NCI-H345 (cell line): ENCODE measurements at places on chromosomes 12 and 14.

- no peak for DNase-seq
Observed at GRCh38 chr14:35822501-35822900, 3.6 kb upstream of the BRMS1L start.

DNA sequence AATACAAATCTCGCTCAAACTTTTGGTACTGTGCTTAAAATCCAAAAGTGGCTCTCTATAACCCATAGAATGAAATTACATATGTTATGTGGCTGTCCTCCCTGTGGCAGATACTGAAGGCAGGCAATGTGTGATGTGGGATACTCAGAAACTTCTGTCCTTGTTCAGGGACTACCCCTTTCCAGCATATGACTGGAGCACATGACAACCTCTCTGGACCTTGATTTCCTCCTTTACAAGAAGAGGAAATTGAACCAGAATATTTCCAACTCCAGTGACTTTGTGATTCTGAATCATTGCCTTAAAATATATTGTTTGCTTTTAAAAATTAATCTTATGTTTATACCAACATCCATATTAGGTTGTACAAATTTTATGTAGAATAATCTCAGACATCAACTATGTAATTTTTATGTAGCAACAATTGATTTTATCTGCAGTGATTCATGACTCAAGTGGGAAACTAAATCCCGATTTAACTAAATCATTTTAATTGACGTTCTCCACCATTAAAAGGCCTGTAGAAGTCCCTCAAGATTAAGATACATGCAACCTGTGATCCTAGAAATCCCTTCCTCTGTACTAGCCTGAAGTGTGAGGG is 162.4 kb downstream of the AKAP6 start:
- DNase-seq, result no peak

DNA sequence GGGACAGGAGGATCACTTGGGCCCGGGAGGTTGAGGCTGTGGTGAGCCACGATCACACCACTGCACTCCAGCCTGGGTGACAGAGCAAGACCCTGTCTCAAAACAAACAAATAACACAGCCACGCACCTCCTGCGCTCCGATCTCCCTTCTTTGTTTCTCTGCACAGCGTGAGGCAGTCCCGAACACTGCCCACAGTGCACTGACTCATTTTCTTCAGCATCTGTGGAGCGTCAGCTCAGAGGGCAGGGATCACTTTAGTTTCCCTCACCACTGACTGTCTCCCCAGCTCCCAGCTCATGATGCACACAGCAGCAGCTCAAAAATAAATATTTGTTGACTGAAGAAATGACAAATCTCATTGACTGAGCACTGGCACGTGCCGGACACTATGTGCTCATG is 883 bp upstream of the MYL2 start:
- no peak for DNase-seq

DNA sequence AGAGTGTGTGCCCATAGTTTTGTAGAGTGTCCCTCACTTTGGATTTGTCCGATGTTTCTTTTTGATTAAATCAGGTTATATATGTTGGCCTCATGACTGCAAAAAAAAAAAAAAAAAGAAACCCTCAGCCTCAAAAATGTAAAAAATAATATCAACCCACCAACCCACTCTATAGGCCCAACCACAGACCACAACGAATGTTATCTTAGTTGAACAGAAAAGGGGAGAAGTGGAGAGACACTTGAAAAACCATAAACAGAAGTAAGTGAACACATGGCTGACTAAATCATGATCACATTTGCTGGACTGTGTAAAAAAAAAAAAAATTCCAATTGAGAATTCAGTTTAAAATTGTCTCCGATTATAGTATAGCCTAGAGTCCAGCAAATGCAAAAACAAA is 45.5 kb upstream of the ST8SIA1 start:
- no peak for DNase-seq

DNA sequence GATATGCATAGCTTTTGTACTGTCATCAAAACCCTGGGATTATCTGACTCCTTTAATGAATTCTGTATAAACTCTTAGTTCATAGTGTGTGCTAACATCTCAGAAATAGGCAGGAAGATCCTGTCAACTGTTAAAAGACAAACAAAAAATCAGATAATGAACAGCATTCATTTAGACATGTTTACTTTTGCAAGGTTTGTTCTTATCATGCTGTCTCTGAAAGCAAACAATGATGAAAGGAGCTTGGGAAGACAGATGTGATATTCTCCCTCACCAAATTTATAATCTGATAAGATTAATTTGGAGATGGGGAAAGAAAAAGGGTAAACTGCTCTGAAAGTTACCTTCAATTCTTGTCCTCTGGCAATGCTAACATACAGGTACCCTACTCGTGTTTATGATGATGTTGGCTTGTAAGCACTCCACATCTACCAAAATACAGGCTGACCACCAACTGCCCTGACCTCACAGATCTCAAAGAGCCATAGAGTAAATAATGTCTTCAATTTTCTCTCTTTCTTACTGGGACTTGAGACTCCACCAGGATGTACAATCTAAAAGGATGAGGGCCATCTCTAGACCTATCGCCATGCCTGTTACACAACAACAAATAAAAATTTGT is 233.8 kb downstream of the SSPN start:
- DNase-seq, result no peak

- no peak for DNase-seq
Observed at GRCh38 chr12:65534238-65534841, 255.9 kb downstream of the MSRB3 start.

GRCh38 chr14:50780393-50780792 is 50.6 kb downstream of the NIN start:
- no peak for DNase-seq

DNA sequence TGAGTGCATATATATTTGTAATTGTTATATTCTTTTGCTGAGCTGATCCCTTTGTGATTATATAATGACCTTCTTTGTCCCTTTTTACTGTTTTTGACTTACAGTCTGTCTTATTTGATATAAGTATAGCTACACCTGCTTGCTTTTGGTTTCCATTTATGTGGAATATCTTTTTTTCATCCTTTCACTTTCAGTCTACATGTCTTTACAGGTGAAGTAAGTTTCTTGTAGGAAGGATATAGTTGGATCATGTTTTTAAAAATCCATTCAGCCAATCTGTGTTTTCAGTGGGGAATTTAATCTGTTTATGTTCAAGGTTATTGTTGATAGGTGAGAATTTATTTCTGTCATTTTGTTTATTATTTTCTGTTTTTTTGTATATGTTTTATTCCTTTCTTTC is 12.1 kb downstream of the GZMH start:
- DNase-seq, result no peak

GRCh38 chr12:119669744-119670472 is 2.0 kb downstream of the PRKAB1 start:
- DNase-seq, result no peak

DNA sequence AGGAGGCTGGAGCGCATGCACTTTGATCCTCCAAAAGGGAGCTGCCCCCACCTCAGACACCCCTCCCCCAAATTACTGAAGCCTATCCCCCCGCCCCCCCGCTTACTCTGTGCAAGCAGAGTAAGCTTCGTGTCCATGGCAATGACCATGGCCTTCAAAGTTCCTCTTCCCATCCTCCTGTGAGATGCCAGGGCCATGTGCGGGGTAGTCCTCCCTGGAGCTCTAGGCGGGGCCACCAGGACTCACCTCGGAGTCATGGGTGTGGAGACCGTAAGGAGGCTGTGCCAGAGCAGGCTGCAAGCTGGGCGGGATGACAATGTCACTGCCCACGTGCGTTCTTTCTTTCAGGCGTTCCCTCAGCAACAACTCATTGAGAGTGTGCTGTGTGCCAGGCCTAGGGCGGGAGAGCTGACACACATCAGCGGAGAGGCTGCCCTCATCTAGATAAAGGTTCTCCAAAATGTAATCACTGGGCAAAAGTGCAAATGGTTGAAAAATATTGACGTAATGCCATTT is 66.8 kb downstream of the C14orf132 start:
- peak; percentile 15 for DNase-seq

DNA sequence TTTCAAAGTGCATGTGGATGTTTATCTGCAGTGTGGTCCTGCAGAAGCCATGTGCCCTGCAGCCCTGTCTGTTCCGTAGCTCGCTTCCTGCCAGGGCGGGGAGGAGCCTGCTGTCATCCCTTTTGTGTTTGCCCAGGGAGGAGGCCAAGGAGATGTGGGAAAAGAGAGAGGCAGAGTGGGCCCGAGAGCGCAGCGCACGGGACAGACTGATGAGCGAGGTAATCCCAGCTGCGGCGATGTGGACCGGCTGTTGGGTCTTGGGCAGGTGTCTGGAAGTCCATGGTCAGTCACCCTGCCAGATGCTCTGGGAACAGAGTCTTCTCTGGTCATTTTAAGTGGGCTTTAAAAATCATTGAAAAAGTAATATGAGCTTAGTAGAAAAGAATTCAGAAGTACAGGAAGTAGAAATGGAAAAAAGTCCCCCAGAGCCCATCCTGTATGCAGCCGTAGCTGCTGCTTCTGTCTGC is 12.8 kb downstream of the TCHP start:
- no peak for DNase-seq

DNA sequence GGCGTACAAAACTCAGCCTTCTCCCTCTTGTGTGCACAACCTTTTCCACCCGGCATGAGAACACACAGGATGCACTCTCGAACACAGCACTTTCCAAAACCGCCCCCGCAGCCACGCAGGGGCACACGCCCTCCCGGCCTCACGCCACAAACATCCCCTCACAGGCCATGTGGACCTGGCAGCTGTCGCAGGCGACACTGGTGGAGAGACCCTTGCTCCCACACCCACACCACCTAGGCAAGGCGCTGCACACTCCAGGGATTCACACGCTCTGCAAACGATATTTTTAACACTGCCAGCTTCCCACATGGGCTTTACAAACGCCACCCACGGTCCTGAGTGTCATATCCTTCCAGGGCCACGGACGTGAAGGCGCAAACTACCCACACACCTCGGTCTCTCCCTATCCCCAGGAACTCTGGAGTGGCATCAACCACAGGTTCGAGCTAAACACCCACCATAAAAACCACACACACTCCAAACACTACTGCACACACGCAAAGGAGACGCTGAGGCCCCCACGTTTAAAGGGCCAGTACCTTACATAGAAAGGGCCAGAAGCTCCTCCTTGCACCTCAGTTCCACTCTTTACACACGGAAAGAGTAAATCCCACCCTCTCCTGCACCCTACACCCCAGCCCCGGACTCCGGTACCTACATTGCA is 12.4 kb upstream of the ITGB7 start:
- no peak for DNase-seq

DNA sequence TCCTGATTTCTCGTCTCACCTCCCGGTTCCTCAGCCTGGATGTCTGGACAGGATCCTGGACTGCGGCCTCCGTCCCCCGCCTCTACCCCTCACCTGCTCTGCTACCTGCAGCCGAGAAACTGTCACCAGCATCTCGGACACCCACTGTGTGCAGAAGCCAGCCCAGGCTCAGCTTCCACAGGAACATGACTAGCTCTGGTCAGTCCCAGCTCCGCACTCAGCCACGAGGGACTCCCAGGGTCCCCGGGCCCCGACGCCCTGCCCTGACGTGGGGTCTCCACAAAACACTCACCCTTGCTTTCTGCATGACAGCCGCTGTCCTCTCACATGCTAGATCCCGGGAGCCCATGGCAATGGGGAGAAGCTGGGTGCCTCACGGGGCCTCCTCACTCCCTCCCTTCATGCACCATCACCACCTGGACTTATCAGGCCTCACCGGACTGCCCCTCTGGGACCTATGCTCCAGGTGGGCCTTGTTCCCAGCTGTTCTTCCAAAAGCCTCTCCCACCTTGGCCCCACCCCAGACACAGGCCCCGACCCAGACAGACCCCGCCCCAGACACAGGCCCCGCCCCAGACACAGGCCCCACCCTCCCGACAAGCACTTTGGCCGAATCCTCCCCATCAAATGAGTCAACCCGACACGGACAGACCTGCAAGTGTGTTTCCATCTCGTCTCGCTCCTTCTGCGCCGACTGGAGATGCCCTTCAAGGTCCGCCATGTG is 26.9 kb upstream of the ANKLE2 start:
- no peak for DNase-seq

- DNase-seq, result no peak
Observed at GRCh38 chr12:127767656-127768055, 499.3 kb upstream of the TMEM132C start.

DNA sequence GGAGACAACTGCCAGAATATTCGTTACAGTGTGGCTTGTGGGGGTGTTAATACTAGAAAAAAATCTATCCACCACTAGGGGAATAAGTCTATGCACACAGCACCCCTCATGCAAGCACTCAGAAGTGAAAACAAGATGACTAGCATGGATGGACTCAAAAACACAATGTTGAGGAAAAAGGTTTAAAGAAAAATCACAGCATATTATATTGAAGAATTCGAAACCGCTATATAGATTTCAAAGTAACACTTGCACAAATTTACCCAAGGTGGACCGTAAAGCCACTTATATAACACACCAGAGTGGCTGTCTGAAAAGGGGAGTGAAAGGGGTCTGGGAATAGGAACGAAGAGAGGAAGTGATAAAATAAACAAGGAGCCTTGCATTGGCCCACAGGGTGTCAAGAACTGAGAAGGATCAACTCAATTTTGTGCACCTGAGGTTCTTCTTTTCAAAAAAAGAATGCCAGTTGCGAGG is 544 bp downstream of the ABCD4 start:
- DNase-seq, result peak; percentile 44

DNA sequence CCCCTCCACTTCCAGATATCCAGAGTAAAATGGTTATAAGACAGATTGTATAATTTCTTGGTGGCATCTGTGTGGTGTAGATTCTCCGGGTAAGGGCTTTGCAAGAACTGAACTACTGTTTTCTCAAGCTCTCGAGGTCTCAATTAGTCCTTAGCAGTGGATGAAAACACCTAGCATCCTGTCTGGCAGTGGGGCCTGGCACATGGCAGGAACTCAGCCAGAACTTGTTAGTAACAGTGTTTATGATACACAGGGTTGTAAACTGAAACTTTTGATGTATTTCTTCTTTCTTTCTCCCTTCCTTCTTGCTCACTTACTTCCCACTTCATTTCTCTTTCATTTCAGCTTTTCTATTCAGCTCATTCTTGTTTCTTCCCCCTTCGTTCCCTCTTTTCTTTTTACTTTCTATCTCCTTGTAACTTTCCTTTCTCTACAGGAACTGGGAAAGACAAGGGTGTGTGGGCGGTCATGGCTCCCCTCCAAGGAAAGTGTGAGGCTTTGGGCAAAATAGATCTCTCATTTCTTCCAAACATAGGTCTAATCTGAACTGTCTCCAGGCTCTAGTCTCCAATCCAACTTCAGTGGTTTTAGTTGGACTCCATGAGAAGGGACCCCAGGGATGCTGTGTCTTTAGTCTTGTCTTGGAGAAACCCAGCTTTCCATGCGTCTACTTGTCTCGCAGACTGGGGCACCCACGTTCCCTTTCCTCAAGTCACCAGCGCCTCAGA is 159.7 kb downstream of the PAH start:
- DNase-seq, result no peak

- no peak for DNase-seq
Observed at GRCh38 chr14:102772781-102773570, 4.3 kb upstream of the TRAF3 start.

DNA sequence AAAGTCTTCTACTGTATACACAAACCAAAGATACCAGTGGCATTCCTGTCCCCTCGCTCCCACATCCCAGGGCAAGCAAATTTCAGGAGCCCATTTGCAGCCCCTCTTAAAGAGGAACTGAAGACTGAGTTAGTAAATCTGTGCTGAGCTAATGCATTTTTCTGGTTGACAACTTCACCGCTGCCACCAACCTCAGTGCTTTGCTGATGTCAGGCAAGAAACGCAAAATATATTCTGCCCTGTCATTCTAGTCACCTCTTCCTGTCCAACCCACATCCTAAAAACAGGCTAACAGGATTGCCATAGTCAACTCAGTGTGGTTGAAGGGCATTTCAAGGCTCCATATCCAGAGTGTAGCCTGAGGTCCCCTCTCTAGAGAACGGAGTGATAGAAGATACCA is 59.4 kb upstream of the FICD start:
- no peak for DNase-seq
